ENCODE measurements at places on chromosomes 13 and 19. TPM values are rescaled to one million over a fixed set of nuclear protein-coding genes. Genes with fewer than 3 reads are reported as not detected.
A peak's percentile ranks its signal among the peaks of the same experiment; 100 is the strongest.

DNA sequence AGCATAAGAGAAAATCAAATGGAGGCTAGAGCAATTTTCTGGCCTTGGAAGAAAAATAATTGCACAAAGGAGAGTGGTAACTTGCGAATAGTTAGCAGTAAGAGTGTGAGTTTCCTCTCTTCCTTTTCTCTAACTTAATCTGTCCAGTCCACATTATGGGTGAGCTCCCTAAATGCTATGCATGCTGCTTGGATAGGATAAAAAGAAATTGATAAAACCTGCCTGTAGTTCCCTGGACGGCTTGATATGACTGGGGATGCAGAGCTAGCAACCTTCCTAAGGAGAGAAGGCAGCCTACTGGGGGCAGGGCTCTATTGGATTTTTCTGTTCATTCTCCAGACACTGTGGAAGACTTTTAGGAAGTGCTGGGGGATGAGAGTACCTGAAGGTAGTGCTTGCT lies 311.3 kb downstream of the LMO7 start:
- no peaks in the 10 kb centered on the region for H3K27me3 ChIP-seq
- no peaks in the 10 kb centered on the region for H3K36me3 ChIP-seq
- H3K4me1 ChIP-seq: no peaks in the 10 kb centered on the region
- H3K4me3 ChIP-seq: no peak overlapping the region

DNA sequence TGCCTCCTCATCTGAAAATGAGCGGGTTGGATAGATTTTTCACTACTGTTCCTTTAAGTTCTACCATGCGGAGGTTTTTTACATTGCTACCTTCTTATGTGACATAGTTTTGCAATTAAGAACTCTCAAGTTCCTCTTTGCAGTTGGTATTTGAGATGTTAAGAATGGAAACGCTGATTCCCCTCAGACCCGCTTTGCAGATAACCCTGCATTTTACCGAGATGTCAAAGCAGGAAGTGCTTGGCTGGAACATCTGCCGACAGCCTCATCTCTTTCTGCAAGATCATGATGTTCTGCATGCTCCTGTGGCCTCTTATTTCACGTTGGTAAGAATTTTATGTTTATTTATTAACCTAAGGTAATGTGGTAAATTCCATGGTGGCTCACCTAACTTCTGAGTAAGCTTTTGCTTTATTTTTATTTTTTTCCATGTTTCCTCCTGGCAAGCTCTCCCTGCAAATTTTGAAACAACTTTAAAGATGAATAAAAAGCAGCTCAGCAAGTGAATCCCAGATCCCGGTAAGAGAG lies 22.5 kb downstream of the PABPC3 start:
- H3K27ac ChIP-seq: no peak overlapping the region
- peaks cover 16% of the 10 kb centered on the region for H3K27me3 ChIP-seq
- no peak for DNase-seq
- H3K36me3 ChIP-seq: no peaks in the 10 kb centered on the region
- H3K4me1 ChIP-seq: no peaks in the 10 kb centered on the region

DNA sequence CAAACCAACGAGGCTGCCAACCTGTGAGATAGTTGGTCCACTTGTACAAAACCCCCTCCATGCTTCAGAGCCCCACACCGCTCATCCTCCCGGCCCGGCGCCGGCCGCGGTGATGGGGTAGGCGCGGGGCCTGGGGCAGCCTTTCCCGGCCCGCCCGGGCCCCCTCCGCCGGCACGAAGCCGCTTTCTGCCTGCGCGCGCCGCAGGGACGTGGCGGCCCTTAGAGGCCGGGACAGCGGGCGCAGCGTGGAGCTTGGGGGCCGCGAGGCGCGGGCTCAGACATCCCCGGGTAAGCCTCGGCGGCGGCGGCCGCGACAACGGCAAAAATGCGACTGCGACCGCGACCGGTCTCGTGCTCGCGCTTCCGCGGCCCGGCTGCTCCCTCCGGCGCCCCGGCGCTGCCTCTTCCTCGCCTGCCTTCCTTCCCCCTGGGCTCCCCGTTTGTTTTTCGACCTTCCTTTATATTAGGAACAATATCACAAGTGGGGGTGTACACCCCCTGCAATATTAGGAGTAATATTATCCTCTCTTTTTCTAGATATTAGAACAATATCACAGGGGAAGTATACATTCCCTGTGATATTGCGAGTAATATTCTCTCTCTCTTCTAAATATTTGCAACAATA lies 53.9 kb upstream of the CEACAM21 start:
- peak; percentile 59 for DNase-seq
- H3K27me3 ChIP-seq: peaks cover 38% of the 10 kb centered on the region
- H3K36me3 ChIP-seq: no peaks in the 10 kb centered on the region
- H3K4me1 ChIP-seq: peaks cover 21% of the 10 kb centered on the region

GRCh38 chr13:30301827-30302226 lies 5.5 kb downstream of the KATNAL1 start:
- no peaks in the 10 kb centered on the region for H3K36me3 ChIP-seq
- H3K4me1 ChIP-seq: peaks cover 13% of the 10 kb centered on the region
- DNase-seq: no peak
- no peaks in the 10 kb centered on the region for H3K27me3 ChIP-seq
- no peak overlapping the region for H3K27ac ChIP-seq
- no peak overlapping the region for H3K4me3 ChIP-seq

GRCh38 chr19:41265395-41266153 lies 1.4 kb downstream of the HNRNPUL1 start:
- H3K4me1 ChIP-seq: peaks cover 31% of the 10 kb centered on the region
- DNase-seq: peak; percentile 29
- H3K36me3 ChIP-seq: peaks cover 37% of the 10 kb centered on the region
- H3K27me3 ChIP-seq: no peaks in the 10 kb centered on the region
- peak overlapping the region; percentile 100 for H3K27ac ChIP-seq
- H3K4me3 ChIP-seq: peak overlapping the region; percentile 95

DNA sequence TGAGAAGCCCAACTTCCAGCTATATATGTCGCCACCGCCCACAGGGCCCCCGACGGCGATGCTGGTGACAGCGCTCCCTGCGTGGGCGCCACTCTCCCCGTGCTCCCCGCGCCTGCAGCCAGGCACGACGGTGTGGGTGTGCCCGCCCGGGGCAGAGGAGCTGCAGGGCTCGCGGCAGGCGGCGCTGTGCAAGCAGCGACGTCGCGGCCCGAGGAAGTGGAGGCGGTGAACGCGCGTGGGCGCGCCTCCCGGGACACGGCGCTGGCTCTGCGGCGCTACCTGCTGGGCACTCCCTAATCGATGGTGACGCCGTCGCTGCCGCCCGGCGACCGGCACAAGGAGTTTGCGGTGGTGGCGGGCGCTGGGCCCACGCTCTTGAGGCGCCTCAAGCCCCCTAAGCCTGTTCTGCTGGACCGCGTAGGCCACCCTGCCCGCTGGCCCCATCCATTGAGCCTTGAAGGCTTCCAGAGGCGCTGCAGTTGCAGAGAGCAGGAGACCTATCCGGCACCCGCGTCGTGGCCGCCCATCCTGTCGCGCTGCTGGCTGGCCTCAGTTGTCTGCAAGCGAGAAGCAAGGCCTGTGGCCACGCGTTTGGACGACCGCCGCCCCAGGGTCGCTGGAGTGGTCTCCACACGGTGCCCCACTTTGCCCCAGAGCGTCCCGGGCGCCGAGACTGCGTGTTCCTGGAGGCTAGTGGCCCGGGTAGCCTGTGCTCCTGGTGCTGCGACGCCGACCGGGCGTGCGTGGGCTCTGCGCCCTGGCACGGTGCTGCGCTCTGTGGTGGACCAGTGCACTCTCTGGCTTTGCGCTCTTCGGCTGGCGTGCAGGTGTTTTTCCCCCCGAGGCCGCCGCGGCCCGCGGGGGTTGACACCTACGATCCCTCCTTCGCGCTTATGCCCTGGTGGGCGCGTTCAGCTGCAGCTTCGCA lies 23.1 kb downstream of the LRFN3 start:
- H3K27me3 ChIP-seq: peaks cover 4% of the 10 kb centered on the region
- peak; percentile 79 for DNase-seq
- H3K27ac ChIP-seq: no peak overlapping the region

- DNase-seq: no peak
- H3K27ac ChIP-seq: no peak overlapping the region
- peaks cover 34% of the 10 kb centered on the region for H3K27me3 ChIP-seq
- H3K4me1 ChIP-seq: peaks cover 3% of the 10 kb centered on the region
- no peak overlapping the region for H3K4me3 ChIP-seq
These were observed 37.7 kb upstream of the MCF2L start for GRCh38 chr13:112931028-112931934.

Gene ZNF99
- not detected for total RNA-seq

Gene SLC46A3
- 3.2 TPM for total RNA-seq

Gene WTIP
- 0.63 TPM for total RNA-seq

Measured in activated CD8-positive, alpha-beta T cell treated with anti-CD3 and anti-CD28 coated beads for 36 hours (primary cell).